ENCODE measurements at places on chromosomes 5 and 9. TPM values are rescaled to one million over a fixed set of nuclear protein-coding genes. Genes with fewer than 3 reads are reported as not detected.

Gene ARSI
- total RNA-seq: not detected

Gene MAN1B1
- total RNA-seq: 48.7 TPM

Gene EQTN
- not detected for total RNA-seq

Gene CCNO
- not detected for total RNA-seq

Gene PRELID2
- 3.7 TPM for total RNA-seq

Gene PGGT1B
- 41.9 TPM for total RNA-seq

Gene TICAM2
- 1.00 TPM for total RNA-seq

Gene DMRT3
- total RNA-seq: not detected

Gene RANBP3L
- not detected for total RNA-seq

Gene MYMK
- not detected for total RNA-seq

Gene SPINK4
- not detected for total RNA-seq

Data from T-helper 2 cell treated with Interferon-gamma antibody and Interleukin-4, amounts not matched to agents 100 ng/mL and 5 ng/mL, for 36 hours (primary cell).